Testis (tissue), 5 donors: ENCODE measurements at places on chromosomes 4 and X.

DNA sequence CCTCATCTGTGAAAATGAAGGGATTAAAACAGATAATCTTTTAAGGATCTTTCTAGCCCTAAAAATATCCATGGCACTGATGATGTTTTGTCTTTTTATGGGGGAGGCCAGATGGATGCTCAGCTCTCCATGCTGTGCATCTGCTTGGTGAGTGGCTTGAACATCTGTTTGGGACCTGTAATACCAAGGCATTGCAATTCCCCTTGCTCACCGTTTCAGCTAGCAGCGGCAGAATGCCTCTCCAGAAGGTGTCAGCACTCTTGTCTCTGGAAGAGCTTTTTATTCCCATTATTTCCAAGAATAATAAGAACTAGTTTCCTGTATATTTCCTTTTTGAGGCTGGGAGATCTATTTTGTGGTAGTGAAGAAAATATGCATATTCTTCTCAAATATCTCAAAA lies 151.9 kb upstream of the ANK2 start:
- no peak for DNase-seq

DNA sequence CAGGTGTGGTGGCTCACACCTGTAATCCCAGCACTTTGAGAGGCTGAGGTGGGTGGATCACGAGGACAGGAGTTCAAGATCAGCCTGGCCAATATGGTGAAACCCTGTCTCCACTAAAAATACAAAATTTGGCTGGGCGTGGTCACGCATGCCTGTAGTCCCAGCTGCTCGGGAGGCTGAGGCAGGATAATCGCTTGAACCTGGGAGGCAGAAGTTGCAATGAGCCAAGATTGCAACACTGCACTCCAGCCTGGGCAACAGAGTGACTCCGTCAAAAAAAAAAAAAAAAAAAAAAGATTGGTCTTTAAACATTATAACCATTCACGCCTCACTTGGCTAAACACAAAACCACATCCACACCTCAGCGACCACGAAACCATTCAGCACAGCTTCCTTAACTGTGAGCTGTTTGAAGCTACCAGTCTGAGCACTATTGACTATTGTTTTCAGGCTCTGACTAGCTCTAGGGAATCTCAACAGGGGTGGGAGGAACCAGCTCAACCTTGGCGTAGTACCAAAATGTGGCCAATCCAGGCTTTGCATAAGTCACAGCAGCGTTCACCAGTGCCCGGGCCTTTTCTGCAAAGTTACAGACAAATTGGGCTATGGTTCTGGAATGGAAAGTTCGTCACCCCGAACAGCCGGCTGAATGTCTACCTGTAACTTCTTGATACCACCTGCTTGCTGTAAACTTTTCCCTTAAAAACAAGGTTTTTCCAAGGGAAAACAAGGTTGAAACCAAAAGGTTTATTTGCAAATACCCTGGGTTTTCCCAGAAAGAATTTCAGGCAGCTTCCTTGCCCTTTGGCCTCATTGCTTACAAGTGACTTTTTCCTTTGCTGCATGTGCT lies 73.6 kb upstream of the DHX15 start:
- DNase-seq, result peak; percentile 82

GRCh38 chrX:2468261-2469195 lies 32.2 kb downstream of the DHRSX start:
- peak; percentile 72 for DNase-seq

DNA sequence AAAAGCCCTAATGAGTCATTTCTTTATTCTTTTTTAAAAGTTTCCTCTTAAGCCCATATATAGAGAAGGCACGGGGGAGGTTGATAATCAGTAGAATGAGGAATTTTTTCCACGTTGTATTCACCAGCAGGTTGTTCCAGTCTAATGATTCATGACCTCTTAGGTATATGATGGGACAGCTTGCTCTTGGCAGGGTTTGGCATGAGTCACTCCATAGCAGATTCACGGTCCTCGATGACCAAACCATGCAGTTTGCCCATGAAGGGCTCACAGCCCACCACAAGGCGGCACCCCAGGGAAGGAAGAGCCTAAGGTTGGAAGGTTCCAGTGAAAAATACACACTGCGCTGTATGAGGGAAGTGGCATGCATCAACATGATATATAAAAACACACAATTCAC lies 623.8 kb upstream of the DIPK2B start:
- DNase-seq, result no peak

GRCh38 chr4:16609170-16609758 lies 289.2 kb downstream of the LDB2 start:
- no peak for DNase-seq

DNA sequence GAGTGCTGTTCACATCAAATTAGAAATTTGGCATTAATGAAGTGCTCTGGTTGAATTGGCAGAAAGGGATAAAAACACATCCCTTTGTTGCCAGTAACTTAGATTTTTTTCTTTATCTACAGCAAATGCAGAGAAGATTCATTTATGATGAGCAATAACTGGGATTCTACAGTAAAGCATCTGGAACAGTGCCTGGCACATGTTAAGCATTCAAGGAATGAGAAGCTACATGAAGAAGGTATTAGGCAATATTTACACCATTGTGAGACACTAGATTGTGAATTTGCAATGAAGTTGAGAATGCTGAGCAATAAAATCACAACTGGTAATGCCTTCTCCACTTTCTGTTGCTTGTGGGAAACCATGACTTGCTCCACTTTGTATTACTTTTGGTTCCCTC lies 33.5 kb downstream of the PCDH19 start:
- DNase-seq, result no peak

DNA sequence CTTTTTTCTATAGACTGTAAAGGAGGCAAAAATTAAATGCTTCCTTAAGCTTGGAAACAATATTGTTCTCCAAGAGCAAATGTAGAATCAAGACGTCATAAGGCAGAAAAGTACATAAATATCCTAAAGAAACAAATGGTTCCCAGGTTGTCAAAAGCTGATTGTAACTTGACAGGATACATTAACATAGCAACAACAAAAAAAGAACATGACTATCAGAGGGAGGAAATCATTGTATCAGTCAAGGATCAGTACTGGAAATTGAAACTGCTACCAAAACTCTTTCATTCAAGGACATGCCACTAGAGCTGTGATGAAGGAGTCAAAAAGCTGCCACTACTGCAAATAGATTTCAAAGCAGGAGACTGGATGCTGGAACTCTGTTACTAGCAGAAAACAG lies 168.3 kb downstream of the BTC start:
- DNase-seq, result no peak

DNA sequence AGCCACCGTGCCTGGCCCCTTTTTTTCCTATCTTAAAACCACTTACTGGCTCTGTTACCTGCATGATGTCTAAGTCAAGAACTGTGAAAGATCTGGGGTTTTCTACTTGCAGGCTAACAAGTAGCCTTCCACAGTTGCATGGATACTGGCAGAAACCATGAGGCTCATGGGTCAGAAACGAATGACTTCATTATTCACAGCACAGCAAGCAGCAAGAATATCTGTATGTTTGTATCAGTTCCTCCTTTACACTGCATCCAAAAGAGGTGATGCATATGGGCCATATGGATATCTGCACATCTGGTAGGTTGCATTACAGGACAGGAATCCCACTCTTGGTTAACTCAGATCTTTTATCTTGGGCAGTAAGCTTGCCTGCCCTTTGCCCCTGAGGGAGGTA lies 154.9 kb upstream of the NUDT6 start:
- DNase-seq, result no peak

- DNase-seq, result no peak
Measured at GRCh38 chr4:41287005-41287404, 30.3 kb downstream of the UCHL1 start.

DNA sequence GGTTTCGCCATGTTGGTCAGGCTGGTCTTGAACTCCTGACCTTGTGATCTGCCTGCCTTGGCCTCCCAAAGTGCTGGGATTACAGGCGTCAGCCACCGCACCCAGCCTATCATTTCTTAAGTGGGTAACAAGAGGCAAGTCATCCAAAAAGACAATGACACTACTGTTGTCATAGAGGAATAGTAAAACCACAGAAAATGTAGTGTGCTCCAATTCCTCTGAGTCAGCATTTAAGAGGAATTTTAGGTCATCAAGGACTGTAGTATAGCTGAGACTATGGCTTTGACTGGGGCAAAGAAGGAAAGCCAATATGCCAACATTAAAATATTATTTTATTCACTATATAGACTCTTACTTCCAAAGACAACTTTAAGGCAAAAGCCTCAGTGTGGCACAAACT lies 48.4 kb downstream of the ATP8A1 start:
- no peak for DNase-seq

GRCh38 chr4:7821245-7822136 lies 118.2 kb downstream of the AFAP1 start:
- no peak for DNase-seq

- no peak for DNase-seq
Measured at GRCh38 chrX:23752740-23753415, 9.8 kb upstream of the ACOT9 start.

GRCh38 chrX:17032351-17032750 lies 85.9 kb downstream of the REPS2 start:
- DNase-seq, result no peak

DNA sequence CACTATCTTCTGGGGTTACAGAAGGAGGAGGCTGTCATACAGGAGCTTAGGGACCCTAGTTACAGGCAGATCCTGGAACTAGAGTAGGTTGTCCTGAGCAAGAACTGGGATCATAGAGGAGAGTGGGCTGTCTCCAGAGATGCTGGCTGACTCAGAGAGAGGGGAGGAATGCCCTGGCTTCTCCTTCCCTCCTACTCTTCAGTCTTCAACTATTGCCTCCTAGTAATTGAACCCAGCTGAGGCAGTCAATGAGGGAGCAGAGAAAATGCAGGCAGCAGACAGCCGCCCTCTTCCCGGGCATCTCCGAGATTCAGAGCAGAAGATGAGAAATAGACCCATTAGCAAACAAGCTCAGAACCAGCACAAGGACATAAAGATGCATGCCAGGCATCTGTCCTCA lies 118.3 kb upstream of the PDE5A start:
- DNase-seq, result no peak

- DNase-seq, result no peak
Measured at GRCh38 chr4:30801876-30802275, 81.7 kb downstream of the PCDH7 start.

DNA sequence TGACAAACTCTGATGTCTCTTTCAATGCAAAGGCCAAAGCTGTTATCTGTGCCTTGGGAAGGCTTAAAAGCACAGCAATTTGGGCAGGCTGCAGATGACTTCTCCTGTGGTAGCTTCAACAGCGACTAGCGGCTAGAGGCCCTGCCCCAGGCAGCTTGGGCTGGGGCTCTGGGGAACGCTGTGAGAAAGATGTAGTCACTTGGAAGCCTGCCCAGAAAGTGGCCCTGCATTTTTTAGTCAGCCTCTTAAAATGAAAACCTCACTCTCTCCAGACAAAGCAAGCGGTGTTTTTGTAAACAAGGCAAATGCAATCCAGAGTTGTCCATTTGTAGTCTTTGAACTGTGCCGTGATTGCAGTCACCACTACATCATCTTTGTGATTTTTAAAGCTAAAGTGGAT lies 27.5 kb downstream of the PCYT1B start:
- DNase-seq, result peak; percentile 20

- no peak for DNase-seq
Measured at GRCh38 chrX:110863883-110864282, 68.3 kb upstream of the CHRDL1 start.

- no peak for DNase-seq
Measured at GRCh38 chr4:71251261-71251660, 87.6 kb upstream of the SLC4A4 start.

DNA sequence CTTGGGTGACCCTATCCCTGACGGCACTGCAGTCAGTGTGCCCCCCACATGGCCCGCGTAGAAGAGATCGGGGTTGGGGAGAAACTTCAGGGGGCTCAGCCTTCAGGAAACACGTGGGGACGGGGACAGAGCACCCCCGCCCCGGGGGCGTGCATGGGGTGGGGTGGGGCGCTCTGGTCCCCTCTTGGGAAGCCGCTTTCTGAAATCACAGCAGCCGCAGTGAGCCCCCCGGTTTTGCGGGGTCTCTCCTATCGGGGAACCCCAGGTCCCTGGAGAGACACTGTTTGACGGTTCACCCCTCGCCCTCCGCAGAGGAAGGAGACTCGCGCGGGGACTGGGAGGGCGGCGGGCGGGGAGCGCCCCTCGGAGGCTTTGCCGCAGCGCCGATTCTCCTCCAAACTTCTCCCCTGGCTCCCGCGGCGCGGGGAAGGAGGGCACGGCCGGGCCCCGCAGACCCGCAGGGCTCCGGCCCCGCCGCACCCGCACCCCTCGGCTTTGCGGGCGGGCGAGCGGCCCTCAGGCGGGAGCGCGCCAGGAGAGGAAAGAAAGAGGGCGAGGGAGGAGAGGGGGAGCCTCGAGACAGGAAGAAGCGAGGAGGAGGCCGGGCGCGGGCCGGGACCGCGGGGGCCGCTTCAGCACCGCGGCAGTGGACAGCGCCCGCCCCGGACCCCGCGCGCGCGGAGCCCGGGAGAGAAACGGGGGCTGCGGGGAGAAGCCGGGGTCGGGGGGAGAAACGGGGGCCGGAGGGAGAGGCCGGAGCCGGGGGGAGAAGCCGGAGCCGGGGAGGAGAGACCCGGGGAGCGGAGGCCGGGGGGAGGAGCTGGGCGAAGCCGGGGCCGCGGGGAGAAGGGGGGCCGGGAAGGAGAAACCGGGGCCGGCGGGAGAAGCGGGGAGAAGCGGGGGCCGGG lies 612 bp downstream of the CPLX1 start:
- DNase-seq, result peak; percentile 35

GRCh38 chrX:57367649-57368048 lies 81.1 kb downstream of the FAAH2 start:
- no peak for DNase-seq

GRCh38 chr4:7860600-7861163 lies 79.0 kb downstream of the AFAP1 start:
- DNase-seq, result no peak

GRCh38 chrX:3659761-3660160 lies 53.7 kb downstream of the PRKX start:
- no peak for DNase-seq

GRCh38 chr4:156974264-156974663 lies 2.7 kb upstream of the PDGFC start:
- DNase-seq, result no peak

DNA sequence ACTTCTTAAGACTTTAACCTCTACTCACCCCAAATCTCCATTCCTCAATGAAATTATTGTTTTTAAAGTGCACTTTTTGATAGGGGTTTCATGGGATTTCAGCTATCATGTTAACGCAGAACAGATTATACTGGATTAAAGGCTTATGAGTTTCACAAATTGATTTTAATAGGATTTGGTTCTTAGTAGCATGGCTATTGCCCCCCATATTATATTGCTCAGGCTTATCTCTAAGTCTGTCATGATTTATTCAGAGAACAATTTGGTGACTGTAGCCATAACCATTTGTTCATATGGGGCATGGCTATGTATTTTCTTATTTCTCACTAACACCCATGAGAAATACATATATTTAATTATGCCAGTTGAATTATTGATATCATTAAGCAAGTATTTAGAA lies 57.0 kb downstream of the MND1 start:
- no peak for DNase-seq
